ENCODE measurements at places on chromosomes 1 and 21. TPM values are rescaled to one million over a fixed set of nuclear protein-coding genes. Genes with fewer than 3 reads are reported as not detected.

DNA sequence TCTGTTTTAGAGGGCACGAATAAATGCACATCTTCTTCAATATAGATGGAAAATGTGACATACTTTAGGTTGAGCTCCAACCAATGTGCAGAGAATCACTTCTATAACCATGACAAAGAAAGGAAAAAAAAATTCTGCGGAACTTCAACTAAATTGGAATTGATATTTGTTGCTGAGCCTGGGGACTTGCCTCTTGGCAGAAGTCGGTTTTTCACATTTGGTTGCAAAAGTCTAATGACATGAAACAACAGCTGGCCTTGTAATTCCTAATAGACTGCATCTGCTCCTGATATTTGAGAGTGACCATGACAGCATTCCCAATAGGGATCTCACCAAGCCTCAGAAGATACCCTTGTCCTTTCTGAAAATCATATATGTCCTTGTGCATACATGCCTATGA lies 112.8 kb downstream of the PRRX1 start:
- no peak for DNase-seq

- no peak for DNase-seq
These were observed 42.3 kb upstream of the PWP2 start for GRCh38 chr21:44064852-44065403.

DNA sequence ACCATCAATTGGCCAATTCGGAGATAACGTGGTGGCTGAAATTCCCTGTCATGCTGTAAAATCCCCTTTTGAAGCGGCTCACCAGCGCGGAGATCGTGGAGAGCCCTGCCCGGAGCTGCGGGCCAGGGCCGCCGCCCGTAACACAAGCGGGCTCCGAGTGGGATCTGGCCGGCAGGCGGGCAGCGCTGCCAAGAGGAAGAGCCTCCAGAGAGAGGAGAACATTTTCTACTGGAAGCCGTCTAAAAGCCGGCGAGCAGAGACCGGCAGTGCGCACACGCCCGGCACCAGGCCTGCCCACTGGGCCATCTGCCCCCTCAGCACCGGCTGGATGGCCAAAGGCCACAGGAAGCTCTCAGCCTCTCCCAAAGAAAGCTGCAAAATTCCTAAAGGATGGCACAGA lies 15.5 kb downstream of the SSBP3 start:
- no peak for DNase-seq

DNA sequence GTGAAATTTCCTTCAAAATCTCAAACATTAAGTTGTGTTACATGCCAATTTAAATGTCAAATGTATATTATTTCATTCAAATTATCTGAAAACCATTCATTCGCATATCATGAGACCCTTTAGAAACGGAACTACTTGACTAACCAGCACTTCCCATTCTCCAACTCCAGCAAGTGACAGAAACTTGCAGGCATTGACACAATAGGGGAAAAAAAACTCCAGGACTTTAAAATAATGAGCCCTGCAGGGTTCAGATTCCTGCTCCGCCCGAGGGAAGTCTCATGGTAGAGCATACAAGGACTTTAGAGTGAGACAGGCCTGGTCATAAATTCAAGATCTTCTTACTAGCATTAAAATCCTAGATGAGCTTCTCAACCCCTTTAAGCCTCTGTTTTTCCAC lies 138.9 kb downstream of the NR5A2 start:
- DNase-seq, result no peak

- no peak for DNase-seq
These were observed 1.9 kb downstream of the ARHGEF11 start for GRCh38 chr1:157043685-157044084.

DNA sequence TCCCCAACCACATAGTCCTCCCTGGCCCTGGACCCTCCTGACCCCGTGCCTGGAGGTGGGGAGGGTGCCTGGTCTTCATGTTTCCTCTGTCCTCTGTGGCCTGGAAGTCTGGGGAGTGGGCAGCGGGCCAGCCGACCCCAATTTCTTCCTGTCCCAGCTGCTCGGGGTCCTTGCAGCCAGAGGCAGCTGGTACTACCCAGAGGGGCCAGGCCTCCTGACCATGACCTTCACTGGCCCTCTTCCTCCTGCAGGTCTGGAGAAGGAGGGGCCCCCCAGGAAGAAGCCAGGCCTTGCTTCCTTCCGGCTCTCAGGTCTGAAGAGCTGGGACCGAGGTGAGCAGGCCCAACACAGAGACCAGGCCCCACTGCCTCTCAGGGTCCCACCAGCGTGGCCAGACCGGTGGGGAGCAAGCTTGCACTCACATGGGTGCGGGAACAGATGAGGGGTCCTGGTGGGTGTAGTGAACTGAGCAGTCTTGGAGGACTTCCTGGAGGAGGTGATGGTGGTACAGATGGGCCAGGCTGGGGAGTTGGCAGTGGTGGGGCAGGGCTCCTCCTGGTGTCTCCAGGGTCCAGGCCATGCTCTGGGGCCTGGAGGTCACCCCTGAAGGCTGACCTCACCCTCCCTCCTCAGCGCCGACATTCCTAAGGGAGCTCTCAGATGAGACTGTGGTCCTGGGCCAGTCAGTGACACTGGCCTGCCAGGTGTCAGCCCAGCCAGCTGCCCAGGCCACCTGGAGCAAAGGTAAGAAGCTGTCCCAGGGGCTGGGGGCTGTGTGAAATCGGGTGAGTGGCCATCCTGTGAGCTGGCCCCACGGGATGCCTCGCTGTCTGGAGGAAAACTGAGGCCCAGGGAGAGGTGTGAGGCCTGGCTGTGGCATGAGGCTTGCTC lies 32.7 kb downstream of the TRIM11 start:
- no peak for DNase-seq

DNA sequence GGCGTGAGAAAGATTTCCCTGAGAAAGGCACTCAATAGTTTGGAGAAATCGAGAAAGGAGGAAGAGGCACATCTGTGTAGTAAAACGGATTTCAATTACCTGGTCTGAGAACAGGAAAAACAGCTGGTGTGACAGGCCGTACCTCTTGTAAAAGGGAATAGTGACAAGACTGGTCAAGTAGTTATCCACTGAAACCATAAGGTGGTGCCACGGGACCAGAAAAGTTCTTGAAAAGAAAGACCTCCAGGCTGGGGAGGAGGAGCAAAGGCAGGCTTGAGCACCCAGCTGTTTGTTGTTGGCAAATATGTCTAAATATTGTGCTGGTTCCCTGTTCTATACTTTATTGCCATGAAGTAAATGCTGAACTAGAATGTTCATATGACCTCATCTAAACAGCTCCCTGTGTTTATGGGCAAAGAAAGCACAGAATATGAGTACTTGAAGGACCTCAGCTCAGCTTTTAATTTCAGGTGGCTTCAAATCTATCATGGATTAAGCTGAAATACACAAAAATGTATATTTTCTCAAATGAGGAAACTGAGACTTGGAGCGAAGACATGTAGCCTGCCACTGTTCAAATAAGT lies 4.0 kb downstream of the HAO2 start:
- DNase-seq, result no peak

DNA sequence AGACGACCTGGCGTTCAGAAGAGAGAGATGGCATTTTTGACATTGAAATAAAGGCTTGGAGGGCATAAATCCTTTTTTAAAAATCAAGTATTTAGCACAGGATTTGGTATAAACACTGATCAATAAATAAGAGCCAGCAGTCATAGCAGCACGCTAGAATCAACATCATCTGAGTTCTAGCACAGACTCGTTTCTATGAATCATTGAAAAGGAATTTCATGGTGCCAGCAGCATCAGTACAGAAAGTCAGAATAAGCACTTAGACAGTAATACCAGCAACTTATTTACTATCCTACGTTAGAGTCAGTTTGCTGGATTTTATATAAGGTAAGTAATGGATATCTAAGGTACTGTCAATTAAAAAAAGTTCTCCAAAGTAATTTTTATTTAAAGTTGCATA lies 119.3 kb downstream of the HLCS start:
- no peak for DNase-seq

- DNase-seq, result peak; percentile 48
These were observed 142.5 kb downstream of the TIAM1 start for GRCh38 chr21:31201548-31201947.

GRCh38 chr21:39867198-39867650 lies at the start of gene PCP4:
Gene PCP4 (plus strand): TSS chr21:39867438. CDS start chr21:39867502, 64 bp downstream.
- DNase-seq, result no peak

CFAP107 gene
- not detected for total RNA-seq

NHLH1 gene
- total RNA-seq, result not detected

MX2 gene
- total RNA-seq, result 3.1 TPM

- no peak for DNase-seq
These were observed 316.9 kb upstream of the SGIP1 start for GRCh38 chr1:66217021-66217420.
